ENCODE measurements at places on chromosomes 11 and 22.

DNA sequence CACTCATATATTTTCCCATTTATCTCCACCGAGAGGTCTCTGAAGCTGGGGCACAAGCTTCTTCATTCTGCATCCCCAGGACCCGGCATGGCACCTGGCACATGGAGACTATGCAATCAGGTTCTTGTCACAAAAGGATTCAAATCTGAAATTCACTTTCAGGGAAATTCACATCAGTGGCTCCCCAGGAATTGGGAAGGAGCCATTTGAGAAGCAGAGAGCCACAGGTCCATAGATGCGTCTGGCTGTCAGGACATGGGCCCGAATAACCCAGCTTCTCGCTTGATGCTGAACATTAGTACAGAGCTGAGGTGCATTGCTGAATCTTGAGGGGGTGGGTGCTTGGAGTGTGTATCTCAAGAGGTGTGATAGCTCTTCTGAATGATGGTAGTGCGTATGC lies 82.5 kb downstream of the TSPAN18 start:
- H3K36me3 ChIP-seq: no peaks in the 10 kb centered on the region
- DNase-seq: no peak
- H3K4me3 ChIP-seq: no peak overlapping the region

DNA sequence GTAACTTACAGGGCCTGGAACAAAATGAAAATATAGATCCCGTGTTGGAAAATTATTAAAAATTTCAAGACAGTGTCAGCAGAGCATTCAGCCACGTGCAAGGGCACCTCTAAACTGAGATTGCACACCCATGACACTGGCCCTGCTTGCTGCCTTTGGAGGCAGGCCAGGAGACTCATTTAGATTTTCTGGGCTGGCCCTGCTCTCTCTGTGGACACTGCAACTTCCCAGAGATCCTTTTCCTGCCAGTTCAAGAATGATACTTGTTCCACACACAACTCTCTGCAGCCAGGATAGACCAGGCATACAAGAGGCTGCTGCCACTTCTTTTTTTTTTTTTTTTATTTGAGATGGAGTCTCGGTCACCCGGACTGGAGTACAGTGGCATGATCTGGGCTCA lies 56.7 kb upstream of the PTPRJ start:
- no peaks in the 10 kb centered on the region for H3K27me3 ChIP-seq
- peak; percentile 77 for DNase-seq
- H3K4me3 ChIP-seq: no peak overlapping the region
- peak overlapping the region; percentile 80 for H3K27ac ChIP-seq

DNA sequence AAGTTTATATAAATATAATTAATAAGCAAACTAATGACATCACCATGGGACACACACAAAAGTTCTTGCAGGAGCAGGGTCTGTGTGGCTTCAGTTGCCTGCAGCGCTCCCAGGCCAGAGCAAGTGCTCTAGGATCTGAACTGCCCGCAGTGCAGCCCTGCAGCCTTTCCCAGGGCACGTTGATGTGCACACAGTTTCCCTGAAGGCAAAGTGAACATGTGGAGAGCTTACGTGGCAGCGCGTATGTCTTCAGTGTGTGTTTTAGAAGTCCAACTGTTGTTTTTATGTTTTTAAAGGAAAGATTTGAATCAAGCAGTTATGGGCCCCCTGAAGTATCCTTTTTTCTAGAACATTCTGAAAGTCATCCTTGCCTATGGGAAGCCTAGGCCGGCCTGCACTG lies 1.2 kb upstream of the TIGD3 start:
- no peak for DNase-seq
- H3K27ac ChIP-seq: no peak overlapping the region
- no peaks in the 10 kb centered on the region for H3K27me3 ChIP-seq

DNA sequence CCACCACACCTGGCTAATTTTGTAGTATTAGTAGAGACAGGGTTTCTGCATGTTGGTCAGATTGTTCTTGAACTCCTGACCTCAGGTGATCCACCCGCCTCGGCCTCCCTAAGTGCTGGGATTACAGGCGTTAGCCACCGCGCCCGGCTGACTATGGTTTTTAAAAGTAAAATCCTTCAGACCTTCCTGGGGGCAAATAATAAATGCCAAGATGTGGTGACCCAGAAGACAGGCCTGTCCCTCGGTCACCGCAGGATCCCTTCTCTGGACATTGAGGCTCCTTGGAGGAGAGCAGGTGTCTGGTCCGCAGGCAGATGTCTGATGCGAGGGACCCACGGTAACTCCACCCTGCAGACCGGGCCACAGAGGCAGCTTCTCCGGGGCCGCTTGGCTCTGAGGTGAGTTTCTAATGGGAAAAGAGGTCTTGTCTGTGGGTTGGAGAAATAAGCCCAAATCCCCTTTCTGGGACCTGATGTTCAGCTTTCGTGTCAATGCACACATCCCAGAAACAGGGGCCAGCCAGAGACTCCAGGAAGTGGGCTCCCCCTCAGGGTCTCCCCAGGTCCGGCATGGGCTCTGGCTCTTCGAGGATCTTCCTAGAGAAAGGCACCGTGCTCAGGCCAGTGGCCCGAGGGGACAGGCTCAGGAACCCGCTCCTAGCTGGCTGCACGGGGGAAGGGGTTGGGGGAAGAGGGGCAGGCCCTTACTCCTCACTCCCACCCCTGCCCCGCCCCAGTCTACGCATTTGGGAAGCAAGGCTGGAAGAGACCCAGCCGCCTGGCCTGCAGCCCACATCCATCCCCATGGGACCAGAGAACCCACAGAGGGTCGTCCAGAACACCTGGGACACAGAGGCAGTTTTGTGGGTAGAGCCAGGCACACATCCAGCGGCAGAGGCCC lies 100.6 kb downstream of the WNT7B start:
- no peak overlapping the region for H3K4me3 ChIP-seq
- no peak for DNase-seq
- peaks cover 52% of the 10 kb centered on the region for H3K27me3 ChIP-seq
- H3K27ac ChIP-seq: no peak overlapping the region
- no peaks in the 10 kb centered on the region for H3K36me3 ChIP-seq

DNA sequence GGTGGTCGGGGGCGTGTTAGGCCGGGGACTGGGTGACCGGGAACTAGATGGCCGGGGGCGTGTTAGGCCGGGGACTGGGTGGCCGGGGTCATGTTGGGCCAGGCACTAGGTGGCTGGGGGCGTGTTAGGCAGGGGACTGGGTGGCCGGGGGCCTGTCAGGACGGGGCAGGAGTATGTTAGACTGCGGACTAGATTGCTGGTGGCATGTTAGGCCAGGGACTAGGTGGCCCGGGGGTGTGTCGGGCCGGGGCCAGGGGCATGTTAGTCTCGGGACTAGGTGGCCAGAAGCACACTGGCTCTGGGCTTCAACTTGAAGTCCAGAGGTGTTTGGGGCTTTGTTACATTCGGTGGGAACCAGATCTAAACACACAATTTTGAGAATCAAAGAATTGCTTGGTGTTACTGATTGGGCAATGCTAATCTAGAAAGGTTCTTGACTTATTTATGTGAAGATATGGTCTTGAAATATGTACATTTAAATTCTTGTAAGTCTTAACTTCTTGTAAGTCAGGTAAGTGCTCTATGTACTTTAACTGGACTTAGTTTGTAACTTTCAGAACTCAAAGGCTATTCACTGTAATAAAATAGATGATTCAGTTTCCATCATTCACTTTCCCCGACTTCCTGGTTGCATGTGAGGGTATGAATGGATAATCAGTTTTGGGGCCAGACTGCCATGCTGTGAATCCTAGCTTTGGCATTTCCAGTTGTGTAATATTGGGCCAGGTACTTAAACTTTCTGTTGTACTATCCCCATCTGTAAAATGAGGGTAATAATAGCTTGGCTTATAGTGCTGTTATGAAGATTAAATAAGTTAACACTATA lies 1.1 kb downstream of the EXT2 start:
- H3K36me3 ChIP-seq: no peaks in the 10 kb centered on the region
- H3K27ac ChIP-seq: peak overlapping the region; percentile 22
- no peaks in the 10 kb centered on the region for H3K4me1 ChIP-seq

GRCh38 chr11:4626207-4627099 lies 10.8 kb upstream of the OR51D1 start:
- no peaks in the 10 kb centered on the region for H3K4me1 ChIP-seq
- no peak overlapping the region for H3K27ac ChIP-seq
- H3K4me3 ChIP-seq: no peak overlapping the region

GRCh38 chr22:27401321-27401720 lies 400.2 kb downstream of the MN1 start:
- no peak overlapping the region for H3K27ac ChIP-seq
- DNase-seq: peak; percentile 75
- peaks cover 15% of the 10 kb centered on the region for H3K4me1 ChIP-seq
- H3K27me3 ChIP-seq: no peaks in the 10 kb centered on the region
- H3K36me3 ChIP-seq: no peaks in the 10 kb centered on the region
- H3K4me3 ChIP-seq: no peak overlapping the region

GRCh38 chr11:119377112-119377901 lies 4.2 kb downstream of the USP2 start:
- H3K27me3 ChIP-seq: no peaks in the 10 kb centered on the region
- H3K27ac ChIP-seq: no peak overlapping the region
- DNase-seq: no peak
- H3K36me3 ChIP-seq: no peaks in the 10 kb centered on the region
- H3K4me3 ChIP-seq: no peak overlapping the region

DNA sequence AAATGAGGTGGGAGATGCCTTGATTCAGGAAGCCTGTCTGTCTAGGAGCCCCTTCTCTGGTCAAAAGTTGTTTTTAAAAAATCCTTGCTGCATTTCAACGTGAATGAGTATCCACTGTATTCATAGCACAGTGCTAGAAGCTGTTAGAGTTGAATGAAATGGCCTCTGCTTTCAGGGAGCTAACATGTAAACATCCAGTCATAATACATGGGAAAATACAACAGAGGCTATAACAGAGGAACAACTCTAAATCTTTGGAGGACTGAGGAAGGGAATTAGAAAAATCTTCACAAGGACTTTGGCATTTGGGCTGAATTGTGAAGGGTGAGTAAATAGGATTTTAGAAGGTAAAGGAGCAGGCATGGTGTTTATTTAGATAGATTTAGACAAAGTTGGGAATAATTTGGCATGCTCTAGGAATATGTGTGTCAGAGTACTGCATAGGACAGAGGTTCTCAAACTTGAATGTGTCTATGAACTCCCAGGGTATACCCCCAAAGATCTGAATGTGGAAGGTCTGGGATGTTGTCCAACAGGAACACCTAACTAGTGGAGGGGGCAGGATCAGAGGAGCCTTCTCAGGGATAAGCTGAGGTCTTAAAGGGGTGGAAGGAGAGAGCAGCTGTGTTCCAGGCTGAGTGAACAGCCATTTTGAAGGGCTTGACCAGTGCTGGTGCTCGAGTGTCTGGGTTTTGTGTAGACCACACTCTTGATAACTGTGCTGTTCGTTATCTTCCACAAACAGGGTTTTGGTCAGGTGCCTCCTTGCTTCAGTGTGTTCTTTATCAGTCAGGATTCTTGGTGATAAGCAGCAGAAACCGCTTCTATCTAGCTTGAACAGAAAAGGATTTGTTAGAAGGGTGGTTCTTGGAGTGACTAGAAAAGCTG lies 12.7 kb downstream of the SREBF2 start:
- H3K27ac ChIP-seq: no peak overlapping the region
- H3K4me3 ChIP-seq: no peak overlapping the region
- H3K4me1 ChIP-seq: no peaks in the 10 kb centered on the region
- no peaks in the 10 kb centered on the region for H3K36me3 ChIP-seq
- H3K27me3 ChIP-seq: no peaks in the 10 kb centered on the region

Measured in GM23248 (cell line).